ENCODE measurements at places on chromosomes 6 and 20.

DNA sequence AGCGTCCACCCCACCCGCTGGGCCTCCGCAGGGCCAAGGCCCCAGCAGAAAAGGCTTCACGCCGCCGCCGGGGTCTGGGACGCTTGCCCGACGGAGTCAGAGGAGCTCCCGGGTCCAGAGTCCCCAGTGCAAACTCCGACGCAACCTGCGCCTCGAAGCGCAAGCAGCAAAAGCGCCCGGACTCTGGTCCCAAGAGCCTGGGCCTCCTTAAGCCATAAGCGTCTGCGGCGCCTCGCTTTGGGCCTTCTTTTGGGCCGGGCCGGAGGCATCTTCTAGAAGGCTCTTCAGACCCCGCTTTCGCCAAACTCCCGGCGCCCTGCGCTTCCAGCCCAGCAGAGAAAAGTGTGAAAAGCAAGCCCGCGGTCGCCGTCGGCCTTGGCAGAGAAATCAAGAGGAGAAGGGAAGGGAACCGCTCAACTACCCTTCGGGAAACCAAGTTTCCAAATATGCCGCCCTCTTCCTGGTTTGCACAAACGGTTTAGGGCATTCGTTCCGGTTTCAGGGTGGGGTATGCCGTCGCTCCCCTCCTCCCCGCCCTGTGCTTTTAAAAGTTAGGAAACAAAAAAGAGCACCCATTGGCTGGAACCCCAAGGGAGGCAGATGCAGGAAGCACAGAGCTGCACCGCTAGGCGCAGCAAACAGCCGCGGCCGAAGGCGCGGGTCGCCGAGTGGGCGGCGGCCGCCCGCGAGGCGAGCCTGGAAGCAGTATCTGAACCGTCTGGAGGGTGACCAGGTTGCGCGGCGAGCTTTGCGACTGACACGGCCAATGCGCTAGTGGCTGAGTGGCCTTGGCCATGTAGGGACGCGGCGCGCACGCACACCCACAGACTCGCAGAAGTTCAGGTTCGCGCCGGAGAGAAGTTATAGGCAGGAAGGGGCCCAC lies 1.2 kb downstream of the TBX18 start:
- no peak for DNase-seq

GRCh38 chr6:110357664-110358552 lies at the start of gene METTL24:
Gene METTL24, minus strand, starts transcription at chr6:110358349. Its CDS starts 77 bp downstream, at chr6:110358272.
- peak; percentile 30 for DNase-seq

- no peak for DNase-seq
Measured at GRCh38 chr6:142376115-142376514, 74.3 kb downstream of the ADGRG6 start.

GRCh38 chr20:50628853-50629669 lies 62.3 kb downstream of the RIPOR3 start:
- DNase-seq: no peak

- no peak for DNase-seq
Measured at GRCh38 chr6:3385660-3386151, 71.1 kb downstream of the SLC22A23 start.

GRCh38 chr6:21171801-21172200 lies 421.8 kb upstream of the SOX4 start:
- no peak for DNase-seq
